GM23338 (cell line): ENCODE measurements at places on chromosomes 12 and 14. TPM values are rescaled to one million over a fixed set of nuclear protein-coding genes. Genes with fewer than 3 reads are reported as not detected.

GLIPR1L1 gene
- total RNA-seq = not detected in 2 replicates

DNA sequence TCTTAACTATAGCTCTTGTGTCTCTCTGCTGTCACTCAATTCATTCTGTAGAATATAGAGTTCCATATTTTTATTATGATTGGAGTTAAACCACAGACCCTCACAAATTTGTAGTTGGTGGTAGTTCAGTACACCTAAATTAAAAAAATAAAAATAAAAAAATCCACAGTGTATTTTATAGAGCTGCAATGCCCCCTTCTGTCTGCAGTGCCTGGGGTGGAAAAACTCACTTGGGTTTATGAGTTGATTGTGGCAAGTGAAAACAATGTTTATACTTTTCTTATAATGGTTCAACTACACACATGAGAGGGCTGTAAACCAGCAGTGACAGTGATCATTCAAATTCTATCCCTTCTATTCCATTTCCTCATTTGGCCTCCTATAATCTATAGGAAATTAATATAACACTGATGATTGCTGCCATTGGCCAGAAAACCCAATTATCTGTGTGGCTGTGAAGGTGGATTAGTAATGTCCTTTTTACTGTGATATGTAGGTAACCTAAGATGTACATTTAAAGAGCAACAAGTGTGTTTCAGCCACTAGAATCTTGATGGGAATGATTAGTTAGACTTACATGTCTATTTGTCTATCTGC is 166.9 kb upstream of the LRIG3 start:
- DNase-seq = no peak

DNA sequence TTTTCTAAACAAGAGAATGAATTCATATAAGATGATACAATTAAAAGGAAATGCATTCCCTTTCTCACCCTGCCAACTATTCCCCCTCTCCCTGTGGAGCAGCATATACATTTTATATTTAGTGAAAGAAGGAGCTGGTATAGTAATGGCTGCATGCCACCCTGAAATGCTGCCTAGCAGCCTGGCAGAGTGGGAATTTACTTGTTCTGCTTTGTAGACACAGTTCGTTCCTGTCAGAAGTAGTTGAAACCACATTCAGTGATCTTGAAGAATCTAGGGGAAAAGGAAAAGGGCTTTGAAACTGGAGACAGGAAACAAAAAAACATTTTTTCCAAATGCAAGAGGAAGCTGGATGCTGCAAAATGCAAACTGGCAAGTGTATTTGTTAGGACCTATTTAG is 176.0 kb upstream of the PLEKHA5 start:
- DNase-seq = no peak

DNA sequence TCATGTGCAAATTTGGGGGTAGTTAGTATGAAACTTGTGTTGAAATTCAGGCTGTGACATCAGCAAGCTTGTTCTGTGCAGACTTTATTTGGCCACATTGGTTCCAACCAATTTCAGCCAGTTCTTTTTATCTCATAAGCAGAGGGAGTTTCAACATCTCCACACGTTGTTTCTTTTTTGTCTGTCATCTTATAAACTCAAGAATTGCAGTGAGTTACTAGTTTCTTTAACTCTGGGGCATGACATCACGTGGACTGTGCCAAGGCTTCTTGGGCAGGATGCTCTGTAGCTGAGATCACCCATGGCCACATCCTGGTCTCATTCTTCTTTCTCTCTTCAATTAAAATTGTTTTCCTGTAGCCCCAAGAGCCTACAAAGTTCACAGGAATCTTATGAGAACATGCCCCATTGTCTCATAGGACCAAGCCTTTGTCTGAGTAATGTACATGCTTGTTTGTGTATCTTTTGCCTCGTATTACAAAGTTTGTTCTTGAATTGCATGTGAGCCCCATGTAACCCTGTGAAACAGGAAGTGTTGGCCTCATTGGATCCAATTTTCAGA is 982.0 kb upstream of the TMEM132C start:
- no peak for DNase-seq

DNA sequence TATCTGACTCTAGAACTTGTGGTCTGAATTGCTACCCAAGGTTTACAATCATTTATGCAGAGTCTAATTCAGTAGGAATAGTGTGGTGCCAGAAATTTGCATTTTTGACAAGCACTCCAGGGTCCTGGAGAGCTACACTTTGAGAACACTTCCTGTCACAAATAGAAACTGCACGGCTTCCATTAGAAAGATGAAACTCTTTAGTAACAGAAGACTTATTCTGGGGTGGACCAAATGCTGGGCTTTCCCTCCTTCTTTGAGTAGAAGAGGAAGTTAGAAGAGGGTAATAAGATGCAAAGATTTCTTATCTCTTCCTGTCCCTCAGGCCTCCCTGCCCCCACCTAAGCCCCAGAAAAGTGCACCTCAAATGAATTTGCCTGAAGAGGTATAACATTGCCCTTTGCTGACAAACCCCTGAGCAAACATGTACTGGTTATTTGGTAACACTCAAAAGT is 28.4 kb downstream of the DGLUCY start:
- no peak for DNase-seq

DNA sequence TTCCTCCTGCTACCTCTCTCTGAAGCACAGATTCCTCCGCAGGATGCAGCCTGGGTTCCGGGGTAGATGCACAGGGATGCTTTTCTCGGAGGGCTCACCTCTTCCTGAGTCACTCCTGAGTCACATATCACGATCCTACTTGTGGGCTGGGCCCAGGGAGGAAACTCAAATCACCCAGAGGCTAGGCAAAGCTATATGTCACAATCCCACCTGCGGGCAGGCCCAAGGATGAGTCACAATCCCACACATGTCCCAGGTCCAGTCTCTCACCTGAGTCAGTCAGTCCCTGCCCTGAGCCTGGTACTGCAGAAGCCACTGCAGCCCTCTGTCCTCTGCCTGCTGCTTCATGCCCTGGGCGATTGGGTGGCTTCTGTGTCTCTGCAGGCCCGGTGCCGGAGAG is 149.0 kb upstream of the GSC start:
- no peak for DNase-seq

DNA sequence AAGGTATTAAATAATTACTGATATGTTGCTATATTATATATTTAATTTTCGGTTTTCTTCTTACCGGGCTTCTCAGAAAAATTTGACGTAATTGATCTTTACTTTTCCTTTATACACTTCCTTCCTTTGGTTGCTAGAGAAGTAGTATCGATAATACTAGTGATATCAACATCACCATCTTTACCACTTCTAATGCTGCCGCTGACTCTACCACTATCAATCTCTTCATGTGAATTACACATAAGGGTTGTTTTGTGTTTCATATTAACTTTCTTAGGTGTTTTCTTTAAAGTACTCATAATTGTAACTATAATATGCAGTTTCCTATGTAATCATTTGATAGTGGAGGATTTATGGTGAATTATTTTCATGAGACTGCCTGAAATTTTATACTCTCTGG is 30.9 kb upstream of the KLRF1 start:
- DNase-seq = no peak

GRCh38 chr12:121451961-121452339 is 52.0 kb downstream of the RNF34 start:
- DNase-seq = no peak

CYP46A1 gene
- 0.47 and 0.59 TPM in 2 replicates for total RNA-seq

DNA sequence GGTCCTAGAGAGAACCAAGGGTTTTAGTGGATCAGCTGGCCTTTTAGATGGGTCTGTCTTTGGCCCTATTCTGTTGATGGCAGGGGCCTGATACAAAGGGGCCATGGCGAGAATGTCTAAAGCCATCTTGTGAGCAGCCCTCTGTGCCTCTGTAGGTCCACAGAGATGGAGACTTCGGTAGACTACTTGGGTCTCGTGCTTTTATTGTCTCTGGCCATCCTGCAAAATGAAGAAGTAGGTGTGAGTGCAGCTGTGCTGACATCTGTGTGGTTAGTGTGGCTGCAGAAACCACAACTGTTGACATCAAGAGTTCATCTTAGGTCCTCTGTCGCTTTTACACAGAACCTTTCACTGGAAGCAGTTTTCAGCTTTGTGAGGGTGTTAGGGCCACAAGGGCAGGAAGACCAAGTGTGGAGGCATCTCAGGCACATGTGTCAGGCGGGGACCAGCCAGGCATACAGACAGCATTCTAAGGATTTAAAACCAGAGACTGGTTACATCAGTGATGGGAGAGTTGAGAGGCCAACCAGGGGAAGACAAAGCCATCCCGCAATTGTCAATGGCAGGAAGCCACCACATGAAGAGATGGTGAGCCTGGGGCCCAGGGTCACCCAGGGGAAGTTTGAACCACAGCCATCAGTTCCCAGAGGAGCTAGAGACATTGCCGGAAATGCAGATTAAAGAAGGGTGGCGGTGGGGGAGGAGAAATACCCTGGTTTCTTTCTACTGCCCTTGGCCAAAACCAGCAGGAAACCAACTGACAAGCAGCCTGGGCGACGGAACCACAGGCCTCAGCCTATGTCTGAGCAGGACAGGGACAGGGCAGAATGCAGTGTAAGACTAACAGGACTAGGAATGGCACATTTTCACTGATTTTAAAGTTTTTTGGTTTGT is 13.0 kb upstream of the TPCN1 start:
- DNase-seq = peak; percentile 30

- no peak for DNase-seq
Observed at GRCh38 chr14:103138301-103139131, 15.3 kb downstream of the TNFAIP2 start.

DNA sequence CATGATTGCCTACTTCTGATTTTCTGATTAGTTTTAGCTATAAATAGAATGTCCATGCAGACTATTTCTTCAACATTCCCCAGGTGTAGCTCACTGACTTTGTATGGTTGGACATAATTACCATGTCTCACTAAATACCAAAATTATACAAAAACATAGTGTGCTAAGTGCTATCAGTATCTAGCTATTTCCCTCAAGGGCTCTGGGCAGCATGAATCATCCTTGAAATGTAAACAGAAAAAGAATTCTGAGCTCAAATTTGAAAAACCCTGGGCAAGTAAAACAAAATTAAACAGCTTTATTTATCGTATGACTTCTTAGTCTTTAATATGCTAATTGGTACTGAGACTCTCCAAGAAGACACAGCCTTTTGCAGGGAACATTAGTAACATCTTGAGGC is 82.9 kb downstream of the SPATA7 start:
- no peak for DNase-seq

DNA sequence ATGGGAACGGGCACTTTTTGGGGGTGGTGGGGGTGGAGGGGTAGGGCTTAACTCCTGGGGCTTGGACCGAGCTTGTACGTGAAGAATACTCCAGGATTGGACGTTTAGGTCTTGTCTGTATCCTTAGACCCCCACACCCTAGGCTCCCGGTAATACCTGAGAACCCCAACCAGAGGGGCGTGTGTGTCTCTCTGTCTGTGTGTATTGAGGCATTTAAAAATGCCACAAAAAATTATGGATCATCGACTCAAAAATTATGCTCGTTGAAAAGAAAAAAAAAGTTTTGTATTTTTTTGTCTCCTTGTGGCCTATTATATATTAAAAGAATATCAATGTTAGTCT is 459 bp downstream of the PPFIBP1 start:
- no peak for DNase-seq

ALDH1L2 gene
- 3.9 and 9.1 TPM in 2 replicates for total RNA-seq

EML1 gene
- 18.1 and 24.1 TPM in 2 replicates for total RNA-seq

TAMALIN gene
- 3.0 and 3.5 TPM in 2 replicates for total RNA-seq

KRT3 gene
- not detected in 2 replicates for total RNA-seq

- DNase-seq = no peak
Observed at GRCh38 chr12:124740691-124741137, 123.0 kb downstream of the SCARB1 start.

KRT1 gene
- total RNA-seq = not detected in 2 replicates

- peak; percentile 37 for DNase-seq
Observed at GRCh38 chr12:103930787-103931735, 851 bp downstream of the HSP90B1 start.

DNA sequence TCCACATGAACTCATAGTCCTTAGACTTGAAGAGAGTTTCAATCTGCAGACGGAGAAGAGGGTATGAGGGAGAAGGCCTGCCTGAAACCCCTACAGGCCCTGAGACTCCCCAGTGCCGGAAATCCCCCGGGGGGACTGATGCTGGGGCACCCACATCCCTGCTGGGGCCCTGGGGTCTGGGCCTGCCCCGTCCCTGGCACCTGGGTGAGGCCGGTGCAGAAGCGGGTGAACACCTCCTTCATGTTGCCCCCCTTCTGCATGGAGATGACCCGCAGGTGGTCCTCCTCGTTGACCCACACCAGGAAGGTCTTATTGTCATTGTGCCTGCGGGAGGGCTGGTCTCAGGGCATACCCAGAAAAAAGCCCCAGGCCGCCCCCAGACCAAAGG is 2.4 kb downstream of the CKB start:
- DNase-seq = no peak

CSRP2 gene
- total RNA-seq = 166 and 208 TPM in 2 replicates

- DNase-seq = no peak
Observed at GRCh38 chr12:66648033-66648735, 30.7 kb downstream of the GRIP1 start.

- DNase-seq = no peak
Observed at GRCh38 chr12:65634626-65635331, 189.5 kb upstream of the HMGA2 start.

SLC17A8 gene
- total RNA-seq = 0.24 TPM in 1 of 2 replicates, not detected in the other

DNA sequence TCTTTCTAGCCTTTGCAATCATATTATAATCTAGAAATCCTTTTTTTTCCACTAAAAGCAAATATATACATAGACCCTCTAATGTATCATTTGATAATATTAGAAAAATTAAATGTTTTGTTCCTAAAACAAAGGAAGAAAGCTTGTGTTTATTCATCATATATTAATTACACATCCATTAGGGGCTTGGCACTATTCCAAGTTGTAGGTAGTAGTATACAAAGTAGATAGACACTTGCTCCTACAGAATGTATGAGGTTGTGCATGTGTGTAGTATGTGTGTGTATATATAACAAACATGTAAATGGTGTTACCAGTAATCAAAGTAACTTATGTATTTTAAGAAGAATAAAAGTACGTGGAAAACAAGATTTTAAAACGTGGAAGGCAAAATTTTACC is 15.0 kb upstream of the KCNMB4 start:
- DNase-seq = no peak

- DNase-seq = no peak
Observed at GRCh38 chr14:73223049-73223448, 14.3 kb upstream of the PAPLN start.

- DNase-seq = no peak
Observed at GRCh38 chr12:27221625-27222387, 22.3 kb upstream of the STK38L start.

DNA sequence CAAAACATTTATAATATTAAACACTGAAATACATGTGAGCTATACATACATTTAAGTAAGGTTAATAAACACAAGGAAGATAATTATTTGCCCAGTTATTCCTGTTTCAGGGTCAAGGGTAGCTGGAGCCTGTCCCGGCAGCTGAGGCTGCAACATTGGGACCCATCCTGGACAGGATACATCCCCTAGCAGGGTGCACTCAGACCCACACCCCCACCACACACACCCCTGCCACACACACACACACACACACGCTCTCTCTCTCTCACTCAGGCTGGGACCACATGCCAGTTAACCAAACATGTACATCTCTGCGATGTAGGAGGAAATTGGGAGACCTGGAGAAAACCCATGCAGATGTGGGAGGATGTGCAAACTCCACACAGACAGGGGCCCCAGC is 112.6 kb upstream of the TMCC3 start:
- DNase-seq = no peak

ESYT1 gene
- 97.2 and 142 TPM in 2 replicates for total RNA-seq

ARHGEF25 gene
- 9.9 and 10.2 TPM in 2 replicates for total RNA-seq

GRCh38 chr12:121238604-121239350 is 28.8 kb downstream of the P2RX4 start:
- DNase-seq = peak; percentile 45

GRCh38 chr12:47316609-47317049 is 236.9 kb upstream of the AMIGO2 start:
- DNase-seq = no peak

- DNase-seq = peak; percentile 2
Observed at GRCh38 chr14:65745396-65746190, 333.1 kb downstream of the FUT8 start.

GRCh38 chr14:67618617-67619063 is 1.1 kb upstream of the ARG2 start:
- DNase-seq = peak; percentile 89
